Kidney epithelial cell (primary cell): ENCODE measurements at places on chromosomes 11 and 22. TPM values are rescaled to one million over a fixed set of nuclear protein-coding genes. Genes with fewer than 3 reads are reported as not detected.

DNA sequence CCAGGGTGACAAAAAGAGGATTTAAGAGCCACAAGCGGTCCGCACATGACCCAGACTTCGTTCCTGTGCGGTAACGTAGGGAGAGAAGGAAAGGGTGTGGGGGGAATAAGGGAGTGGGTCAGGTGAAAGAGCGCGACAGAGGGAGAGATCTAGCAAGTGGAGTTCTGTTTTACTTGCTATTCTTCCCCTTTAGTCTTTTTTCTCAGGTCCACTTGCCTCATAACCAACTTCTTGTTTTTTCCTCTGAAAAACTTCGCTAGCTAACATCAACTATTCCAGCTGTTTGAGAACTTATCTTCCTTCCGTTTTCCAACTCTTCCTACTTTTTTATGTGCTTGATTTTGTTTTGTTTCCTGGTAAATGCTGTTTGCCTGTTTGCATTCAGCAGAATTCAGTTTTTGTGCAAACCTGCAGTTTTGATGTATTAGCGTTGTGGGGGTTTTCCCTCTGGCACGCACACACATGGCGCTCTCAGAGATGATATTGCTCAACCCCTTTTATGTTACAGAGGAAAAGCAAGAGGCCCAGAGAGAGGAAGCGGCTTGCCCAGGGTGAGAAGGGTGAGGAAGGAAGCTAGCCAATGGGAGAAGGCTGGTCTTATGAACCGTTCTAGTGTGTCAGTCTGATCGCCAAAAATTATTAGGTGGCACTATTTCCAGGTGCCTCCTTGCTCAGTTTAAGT lies 592 bp upstream of the CTSC start:
- DNase-seq = no peak

DNA sequence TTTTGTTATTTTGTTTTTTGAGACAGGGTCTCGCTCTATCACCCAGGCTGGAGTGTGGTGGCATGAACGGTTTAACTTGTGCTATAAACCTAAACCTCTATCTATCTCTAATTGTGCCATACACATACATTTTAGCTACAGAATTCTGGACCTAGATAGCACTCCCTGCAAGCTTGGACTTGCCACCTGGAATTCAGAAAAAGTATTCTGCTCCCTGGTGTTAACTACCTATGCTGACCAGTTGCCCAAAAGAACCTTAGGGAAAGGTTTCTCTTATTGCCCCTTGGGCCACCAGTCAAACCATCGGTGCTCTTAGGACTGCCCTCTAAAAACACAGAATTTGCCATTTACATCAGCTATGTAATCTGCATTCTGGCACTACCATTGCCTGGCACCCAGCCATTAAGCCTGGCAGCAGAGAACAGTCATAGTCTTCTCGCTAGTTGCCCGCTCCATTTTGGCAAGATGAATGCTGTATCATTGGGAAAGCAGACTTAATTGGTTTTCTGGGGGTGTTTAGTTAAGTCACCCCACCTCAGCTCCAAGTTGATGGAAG lies 55.3 kb downstream of the ETS1 start:
- DNase-seq = no peak

DNA sequence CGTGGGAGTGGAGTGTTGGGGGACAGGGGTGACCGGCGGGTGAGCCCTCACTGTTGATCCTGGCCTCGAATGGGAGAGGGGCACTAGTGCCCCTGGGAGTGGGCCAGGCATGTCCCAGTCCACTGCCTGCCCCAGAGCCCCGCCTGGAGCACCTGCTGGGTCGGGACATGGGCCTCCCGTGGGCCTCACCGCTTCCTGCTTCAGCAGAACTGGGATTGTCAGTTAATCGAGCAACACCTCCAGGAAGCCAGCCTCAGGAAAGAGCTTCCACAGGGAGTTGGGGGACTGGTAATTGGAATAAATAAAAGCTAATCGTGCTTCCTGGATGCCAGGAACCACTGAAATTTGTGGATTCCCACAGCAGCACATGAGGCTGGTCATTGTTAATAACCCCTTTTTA lies 43.8 kb downstream of the PARVB start:
- no peak for DNase-seq

GRCh38 chr11:134727204-134727603 lies 315.2 kb upstream of the B3GAT1 start:
- DNase-seq = no peak

CDC45 gene
- total RNA-seq = 5.6 and 10.5 TPM in 2 replicates

DNA sequence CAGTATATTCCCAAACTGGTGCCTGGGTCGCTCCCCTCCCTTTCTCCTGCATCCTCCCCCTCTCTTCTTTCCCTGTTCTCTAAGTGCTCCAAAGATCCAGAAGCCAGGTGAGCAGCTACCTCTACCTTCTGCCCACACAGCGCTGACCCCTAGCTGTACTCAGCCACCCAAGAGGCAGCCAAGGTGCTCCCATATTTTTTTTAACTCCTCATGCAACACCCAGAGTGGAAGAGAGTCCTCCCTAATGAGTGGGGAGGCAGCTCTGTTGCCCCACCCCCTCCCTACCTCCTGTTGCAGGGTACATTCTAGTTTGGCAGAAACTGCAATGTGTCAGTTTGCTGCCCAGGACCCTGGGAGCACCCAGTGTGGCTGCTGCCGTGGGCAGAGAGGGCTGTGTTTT lies 40.2 kb downstream of the RPL27A start:
- DNase-seq = no peak

- no peak for DNase-seq
These were observed 60.5 kb downstream of the CEP164 start for GRCh38 chr11:117387992-117388755.

RAG2 gene
- not detected in 2 replicates for total RNA-seq

DNA sequence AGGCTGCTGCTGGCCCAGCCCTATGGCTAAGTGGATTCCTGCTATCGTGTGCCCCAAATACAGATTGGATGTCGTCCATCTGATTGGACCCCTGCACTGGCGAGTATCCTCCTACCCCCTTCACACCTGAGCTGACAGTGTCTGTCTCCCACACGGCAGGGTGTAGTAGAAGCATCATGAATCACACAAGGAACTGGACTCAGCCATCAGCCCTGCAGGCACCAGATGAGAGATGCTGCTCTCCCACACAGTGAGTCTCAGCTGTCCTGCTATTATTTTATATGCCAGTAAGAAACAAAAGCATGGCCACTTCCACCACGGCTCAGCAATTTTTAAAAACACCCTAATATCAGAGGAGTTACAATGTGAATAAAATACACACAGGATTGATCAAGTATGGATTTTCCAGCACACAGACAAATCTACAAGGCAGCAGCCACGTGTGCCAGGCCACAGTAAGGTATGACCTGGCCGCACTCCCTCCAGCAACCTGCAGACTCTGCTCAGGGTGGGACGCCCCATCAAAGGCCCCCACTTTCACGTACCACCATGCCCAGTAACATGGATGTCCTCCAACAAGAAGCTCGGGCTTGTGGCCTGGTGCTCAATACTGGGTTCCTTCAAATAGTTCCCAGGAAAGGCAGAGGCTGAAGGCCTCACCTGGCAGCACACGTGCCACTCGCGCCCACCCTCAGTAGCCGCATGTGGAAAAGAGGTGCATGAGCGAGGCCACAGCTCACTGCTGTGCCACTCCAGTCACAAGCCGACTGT lies 16.4 kb upstream of the SLC25A1 start:
- no peak for DNase-seq

- DNase-seq = no peak
These were observed 70.0 kb upstream of the FAT3 start for GRCh38 chr11:92154611-92155010.

DNA sequence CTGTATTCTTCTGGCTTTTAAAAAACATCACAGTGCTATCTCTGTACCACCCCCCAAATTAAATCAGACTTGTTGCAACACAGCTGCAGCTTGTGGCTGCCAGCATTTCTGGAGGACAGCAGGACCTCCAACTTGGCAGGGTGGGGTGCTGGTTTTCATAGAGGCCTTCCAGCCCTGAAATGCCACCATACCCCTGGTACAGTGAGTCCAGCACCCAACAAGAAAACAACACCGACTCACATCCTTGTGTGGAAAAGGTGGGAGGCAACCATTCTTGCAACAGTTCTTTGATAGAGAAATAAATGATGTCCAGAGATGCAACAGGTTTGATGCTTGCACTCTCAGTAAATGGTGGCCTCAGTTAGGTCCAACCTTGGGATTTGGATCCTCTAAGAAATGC lies 96.0 kb downstream of the ABTB2 start:
- DNase-seq = no peak

DNA sequence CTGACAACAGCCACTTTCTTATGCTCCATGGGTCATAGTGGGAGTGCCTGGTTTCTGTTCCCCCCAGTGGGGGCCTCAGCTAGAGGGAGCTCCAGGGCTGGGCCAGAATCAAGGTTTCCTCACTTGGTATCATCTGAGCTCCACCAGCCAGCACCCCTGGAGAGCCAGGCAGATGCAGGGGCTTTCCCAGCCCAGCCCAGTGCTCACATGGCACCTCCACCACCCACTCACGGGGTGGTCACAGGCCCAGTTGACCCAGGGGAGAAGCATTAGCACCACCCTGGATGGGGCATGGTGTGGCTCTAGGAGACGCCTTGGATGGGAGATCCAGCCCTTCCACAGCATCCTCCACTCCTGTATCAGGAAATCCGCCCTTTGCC lies 24.1 kb upstream of the WNT7B start:
- no peak for DNase-seq

DNA sequence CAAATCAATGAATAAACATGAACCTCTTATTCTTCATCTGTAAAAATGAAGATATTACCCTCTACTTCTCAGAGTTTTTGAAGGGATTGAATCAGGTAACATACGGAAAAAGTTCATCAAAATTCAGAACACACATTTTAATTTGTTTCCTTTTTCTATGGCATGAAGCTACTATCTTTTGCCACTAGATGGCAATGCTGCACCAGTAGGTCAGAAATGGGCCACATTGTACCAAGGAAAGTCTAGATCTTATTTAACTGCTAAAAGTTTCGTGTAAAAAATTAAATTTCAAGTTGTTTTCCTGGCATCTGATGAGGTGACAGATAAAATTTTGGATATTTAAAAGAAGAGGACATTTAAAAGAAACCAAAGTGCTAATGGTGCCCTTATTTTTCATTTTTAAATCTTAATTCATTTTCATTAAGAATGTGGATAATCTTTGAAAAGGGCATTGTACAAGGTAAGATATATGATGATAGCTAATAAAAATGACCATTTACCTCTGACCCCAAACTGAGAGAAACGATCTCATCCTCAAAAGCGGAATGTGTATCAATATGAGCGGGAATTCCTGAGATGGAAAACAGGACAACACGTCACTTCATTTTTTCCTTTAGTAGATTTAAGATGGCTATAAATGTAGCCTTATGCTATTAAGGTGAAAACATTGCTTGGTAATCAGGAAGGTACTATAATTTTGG lies 16.1 kb downstream of the ALKBH8 start:
- DNase-seq = no peak

GRCh38 chr11:87572881-87573280 lies 535.1 kb downstream of the TMEM135 start:
- no peak for DNase-seq

DNA sequence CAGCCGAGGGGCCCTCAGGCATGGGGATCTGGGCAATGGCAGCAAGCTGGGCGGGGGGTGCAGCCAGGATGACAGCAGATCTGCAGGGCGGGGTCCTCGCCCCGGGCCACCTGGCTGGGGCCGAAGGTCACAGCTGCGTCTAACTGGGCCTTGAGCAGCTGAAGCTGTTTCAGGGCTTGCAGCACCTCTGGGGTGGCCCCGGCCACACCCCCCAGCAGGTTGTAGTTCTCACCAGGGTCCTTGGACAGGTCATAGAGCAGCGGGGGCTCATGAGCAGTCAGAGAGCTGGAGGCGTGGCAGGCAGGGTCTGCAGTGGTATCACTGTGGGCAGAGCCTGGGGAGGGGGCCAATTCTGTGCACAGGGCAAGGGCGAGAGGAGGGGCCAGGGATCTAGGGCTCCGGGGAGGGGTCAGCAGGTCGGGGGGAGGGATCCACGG lies 2.8 kb downstream of the ARSA start:
- no peak for DNase-seq

DNA sequence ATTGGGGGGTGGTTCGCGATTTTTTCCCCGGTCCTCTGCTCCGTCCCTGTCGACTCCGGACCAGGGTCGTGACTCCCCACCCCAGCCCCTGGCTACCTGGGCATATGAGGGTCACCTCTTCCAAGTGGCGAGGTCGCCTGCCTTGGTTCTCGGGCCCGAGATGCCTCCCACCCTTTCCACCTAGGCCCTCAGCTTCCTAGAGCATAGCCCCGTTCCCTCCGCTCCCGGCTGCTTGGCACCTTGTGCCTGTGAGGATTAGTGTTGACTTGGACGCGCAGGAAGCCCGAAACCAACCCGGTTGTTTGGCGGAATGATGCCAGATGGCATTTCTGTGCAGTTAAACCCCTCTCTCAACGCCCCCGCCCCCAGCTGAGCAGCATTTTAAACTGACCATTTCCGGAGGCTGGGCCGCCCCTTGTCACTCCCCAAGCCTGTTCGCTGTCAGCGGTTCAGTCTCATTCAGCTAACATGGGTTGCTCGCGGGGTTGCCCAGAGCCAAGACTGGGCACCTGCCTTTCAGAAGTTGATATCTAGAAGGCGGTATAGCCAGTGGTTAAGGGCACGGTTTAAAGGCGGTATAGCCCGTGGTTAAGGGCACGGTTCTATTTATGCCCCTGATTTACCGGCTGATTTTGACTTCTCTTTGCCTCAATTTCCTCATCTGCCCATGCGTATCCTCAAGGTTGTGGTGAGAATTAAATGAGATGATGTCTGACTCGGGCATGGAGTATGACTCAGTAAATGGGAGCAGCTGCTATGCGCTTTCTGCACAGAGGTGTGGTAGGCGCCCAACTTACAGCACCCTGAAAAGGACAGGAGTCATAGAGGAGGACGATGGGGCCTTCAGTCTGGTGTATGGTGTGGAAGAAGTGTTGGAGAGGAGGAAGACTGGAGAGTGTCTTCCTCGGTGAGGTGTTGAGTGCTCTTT lies 639 bp downstream of the INCENP start:
- no peak for DNase-seq

GRCh38 chr11:35923452-35923851 lies 20.4 kb upstream of the LDLRAD3 start:
- no peak for DNase-seq

GRCh38 chr11:64717268-64717578 lies 5.8 kb downstream of the NRXN2 start:
- no peak for DNase-seq

GRCh38 chr11:111352231-111352746 lies 26.8 kb downstream of the POU2AF1 start:
- DNase-seq = no peak

DNA sequence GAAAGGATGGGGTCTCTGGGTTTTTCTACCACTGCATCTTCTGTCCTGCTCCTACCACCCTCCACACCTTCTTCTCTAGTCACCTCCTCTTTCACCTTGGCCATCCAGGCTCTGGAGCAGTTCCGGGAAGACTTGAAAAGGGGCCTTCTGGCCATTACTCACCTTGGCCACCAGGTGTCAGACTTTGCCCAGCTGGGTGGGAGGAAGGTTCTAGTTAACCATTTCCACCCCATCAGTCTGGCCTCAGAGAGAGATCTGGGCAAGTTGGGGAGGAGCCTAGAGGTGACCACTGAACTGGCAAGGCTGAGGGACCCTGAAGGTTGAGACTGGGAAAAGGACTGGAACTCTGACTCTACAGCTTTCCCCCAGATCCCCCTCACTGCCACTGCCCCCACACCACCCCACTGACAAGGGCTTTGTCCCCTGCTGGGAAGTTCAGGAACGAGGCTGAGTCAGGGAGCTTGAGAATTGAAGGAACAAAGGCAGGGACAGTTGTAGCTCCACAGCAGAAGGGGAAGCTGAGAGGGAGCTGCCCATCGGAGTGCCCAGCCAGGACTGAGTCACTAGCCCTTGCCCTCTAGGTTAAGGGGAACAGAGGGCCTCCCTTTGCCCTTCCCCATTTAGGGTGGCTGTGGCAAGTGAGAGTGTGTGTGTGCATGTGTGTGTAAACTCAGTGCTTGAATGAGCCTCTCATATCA lies 3.7 kb upstream of the POLD4 start:
- no peak for DNase-seq
